ENCODE measurements at places on chromosomes 7 and 10. TPM values are rescaled to one million over a fixed set of nuclear protein-coding genes. Genes with fewer than 3 reads are reported as not detected.

UFSP1 gene
- 4.7 TPM for total RNA-seq

PPP1R9A gene
- total RNA-seq, result 0.06 TPM

DNA sequence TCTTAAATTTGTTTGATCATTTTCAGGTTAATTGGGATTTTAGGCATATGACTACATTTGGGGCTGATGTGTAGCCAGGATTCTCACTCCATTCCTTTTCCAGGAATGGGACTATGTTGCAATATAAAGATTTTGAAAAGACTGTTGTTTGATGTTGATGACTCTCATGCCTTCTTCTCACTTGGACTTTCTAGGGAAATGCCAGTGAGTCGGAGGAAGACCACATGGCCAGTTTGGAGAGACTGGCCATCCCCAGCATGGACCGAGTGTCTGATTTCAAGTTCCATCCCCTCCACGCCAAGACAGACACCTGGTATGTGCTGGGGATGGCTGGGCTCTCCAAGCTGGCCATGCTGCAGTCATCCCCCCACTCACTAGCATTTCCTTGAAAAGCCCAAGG lies 5.5 kb downstream of the IGFBP3 start:
- DNase-seq, result no peak

DNA sequence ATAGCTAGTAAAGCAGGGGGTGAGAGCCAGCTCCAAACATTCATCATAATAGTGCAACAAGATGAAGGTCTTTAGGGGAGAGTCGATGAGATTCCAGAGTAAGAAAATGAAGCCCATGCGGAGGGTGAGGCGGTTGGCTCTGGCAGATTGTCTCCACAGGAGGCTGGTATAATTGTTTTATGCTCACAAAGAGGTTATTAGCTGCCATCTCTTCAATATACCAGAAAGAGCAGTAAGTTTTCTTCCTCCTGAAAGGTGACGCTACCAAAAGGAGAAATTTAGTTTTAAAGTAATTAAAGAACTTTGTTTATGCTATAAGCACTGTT lies 59.2 kb upstream of the KCNIP2 start:
- no peak for DNase-seq

GRCh38 chr7:11592699-11593098 lies 239.3 kb downstream of the THSD7A start:
- no peak for DNase-seq
